ENCODE measurements at places on chromosomes 3 and 15.
A peak's percentile ranks its signal among the peaks of the same experiment; 100 is the strongest.

GRCh38 chr3:98657457-98657856, 64.0 kb upstream of the CPOX start:
- peak; percentile 41 for DNase-seq

- DNase-seq: no peak
These were observed 64.8 kb upstream of the SLCO2A1 start for GRCh38 chr3:134094491-134094890.

- no peak for DNase-seq
These were observed 2.0 kb downstream of the XRN1 start for GRCh38 chr3:142445816-142446254.

DNA sequence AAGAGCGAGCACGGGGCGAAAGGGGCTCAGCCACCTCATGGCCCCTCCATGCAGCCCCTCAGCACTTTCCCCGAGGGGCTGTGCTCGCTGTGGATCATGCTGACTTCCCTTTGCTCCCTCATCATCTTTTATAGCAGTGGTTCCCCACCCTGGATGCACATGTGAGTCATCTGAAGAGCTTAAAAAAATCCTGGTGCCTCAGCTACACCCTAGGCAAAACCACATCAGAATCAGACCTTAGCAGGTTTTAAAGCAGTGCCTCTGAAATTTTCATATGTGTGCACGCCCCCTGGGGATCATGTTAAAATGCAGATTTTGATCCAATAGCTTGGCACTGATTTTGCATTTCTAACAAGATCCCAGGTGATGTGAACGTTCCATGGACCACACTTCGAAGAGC, 50.9 kb downstream of the FEM1B start:
- DNase-seq: no peak

- DNase-seq: no peak
These were observed 3.3 kb upstream of the CNTN3 start for GRCh38 chr3:74617776-74618175.

GRCh38 chr15:47607695-47608094, 109.6 kb upstream of the SEMA6D start:
- DNase-seq: no peak

GRCh38 chr3:81497572-81498251, 263.7 kb downstream of the GBE1 start:
- no peak for DNase-seq

- no peak for DNase-seq
These were observed 418.2 kb upstream of the NR2F2 start for GRCh38 chr15:95912280-95912625.

GRCh38 chr15:62138124-62138523, 27.0 kb downstream of the C2CD4B start:
- DNase-seq: no peak

DNA sequence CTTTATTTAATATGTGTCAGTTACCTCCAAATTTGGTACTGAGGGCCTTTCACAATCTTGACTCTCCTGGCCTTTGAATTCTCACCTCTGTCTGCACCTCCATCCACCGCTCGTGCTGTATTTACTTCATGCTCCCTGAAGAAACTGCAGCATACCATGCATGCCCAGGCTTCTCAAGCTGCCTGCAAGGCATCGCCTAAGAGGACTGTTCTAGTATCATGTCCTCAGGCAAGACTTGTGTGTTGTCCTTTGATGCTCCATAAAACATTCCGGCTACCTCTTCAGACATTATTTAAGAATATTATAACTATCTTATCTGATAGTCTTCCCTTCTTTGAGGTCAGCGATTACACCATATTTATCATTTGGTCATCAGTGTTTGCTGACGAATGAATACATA, 682.5 kb downstream of the NR2F2 start:
- DNase-seq: no peak

- DNase-seq: no peak
These were observed 181.8 kb downstream of the PDCD6IP start for GRCh38 chr3:33980252-33980651.

GRCh38 chr15:86615411-86615810, 535.7 kb downstream of the AGBL1 start:
- no peak for DNase-seq

Data from activated naive CD4-positive, alpha-beta T cell treated with anti-CD3 and anti-CD28 coated beads, Interleukin-2, amount 50 U/mL, for 16 hours (primary cell).